ENCODE measurements at places on chromosomes 7 and 10.
A peak's percentile ranks its signal among the peaks of the same experiment; 100 is the strongest.

DNA sequence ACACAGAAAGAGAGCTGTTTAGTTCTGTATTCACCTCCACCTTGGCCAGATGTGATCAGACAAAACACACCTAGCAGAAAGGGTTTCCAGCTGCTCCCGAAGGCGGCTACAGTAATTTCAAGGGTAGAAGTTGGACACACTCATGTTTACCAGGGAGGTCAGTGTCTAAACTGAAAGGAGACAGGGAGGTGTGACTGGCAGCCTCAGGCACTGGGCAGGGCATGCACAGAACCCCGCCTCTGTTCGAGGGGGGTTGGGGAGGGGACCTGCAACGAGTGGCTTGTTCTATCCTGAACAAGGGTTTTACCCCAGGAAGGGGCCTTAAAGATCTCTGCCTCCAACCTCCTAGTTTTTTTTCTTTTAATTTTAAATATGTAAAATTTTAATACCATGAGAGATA lies 49.6 kb downstream of the BPGM start:
- no peak for DNase-seq

DNA sequence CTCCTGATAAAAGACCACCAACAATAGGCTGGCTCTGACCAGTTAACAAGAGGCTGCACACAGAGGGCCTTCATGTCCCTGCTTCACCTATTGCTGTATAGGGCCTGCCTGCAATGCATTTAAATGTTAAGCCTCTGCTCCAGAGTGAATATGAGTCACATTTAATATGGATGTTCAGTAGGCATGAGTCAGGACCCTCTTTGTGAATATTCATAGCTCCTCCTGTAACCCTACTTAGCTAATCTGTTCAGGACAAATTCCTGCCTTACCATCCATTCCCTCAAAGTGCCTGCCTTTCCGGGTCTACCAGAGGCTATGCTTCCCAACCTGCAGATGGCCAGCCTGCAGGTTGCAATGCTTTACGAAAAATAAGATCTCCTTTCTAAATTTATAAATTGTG lies 32.5 kb downstream of the ARHGAP22 start:
- DNase-seq = no peak

- no peak for DNase-seq
Observed at GRCh38 chr7:143458263-143458662, 15.0 kb downstream of the TAS2R60 start.

DNA sequence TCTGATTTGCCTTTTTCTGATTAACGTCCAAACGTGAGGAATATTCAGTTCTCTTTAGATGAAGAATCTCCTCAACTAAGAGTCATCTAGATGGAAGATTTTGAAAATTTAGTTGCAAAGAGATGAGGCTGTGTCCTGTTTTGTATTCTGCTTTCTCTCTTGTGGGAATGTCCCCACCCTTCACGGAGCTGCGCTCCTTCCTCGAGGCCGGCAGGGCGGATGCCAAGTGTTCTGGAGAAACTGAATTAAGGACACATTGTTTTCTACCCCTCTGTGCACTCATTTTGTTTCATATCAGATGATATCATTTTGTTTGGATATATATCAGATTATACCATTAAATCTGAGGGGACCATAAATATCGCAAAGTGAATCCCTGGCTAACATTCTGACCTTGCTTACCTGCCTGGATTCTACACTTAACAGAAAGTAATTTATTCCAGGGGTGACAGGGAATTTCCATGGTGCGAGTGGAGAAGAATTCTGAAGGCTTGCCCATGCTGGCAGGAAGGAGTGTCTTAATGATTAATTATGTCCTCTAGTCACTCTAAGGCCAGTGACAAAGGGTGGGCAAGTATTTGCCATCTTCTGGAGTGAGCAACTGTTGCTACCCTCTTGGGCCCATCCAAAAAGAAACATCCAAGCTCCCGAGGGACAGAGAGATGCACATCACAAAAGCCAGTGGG lies 47.9 kb upstream of the IGFBP3 start:
- no peak for DNase-seq

DNA sequence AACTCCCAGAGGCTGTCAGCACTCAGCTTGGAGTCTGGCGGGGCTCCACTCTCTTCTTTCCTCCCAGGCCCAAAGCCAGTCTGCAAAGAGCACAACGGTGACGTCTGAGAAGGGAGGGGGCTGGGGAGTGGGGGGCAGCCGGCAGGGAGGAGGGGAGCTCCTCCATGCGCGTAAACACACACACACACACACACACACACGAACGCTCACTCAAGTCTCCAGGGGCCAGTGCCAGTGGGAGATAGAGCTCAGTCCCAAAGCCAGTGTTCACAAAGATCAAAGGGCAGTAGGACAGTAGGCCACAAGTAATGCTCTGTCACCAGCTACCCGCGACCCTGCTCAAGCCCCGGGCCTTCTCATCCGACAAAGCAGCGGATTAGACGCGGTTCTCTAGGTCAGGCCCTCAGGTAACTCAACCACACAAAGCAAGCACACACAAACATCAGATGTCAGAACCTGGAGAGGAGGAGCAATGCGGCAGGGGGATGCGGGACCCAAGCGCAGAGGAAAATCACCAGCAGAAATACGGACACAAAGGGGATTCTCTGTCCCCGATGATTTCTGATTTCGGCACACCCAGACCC lies 19.9 kb downstream of the TCAF1 start:
- peak; percentile 88 for DNase-seq

DNA sequence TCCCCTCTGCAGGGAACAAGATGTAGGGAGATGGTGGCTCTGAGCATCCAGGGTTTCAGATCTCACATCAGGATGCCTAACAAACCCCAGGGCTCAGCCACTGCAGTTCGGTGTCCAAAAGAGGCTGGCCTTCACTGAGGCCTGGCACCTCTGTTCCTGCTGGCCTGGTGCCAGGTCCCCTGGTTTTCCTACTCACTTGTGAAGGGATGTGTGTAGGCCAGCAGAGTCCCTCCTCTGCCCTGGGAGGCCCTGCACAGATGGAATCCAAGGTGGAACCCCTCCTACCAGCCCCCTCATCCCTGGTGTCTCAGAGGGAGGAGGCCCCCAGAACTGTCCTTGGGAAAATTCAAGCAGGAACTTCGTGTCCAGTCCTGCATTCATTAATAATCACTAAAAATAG lies 260.6 kb downstream of the CCSER2 start:
- no peak for DNase-seq

DNA sequence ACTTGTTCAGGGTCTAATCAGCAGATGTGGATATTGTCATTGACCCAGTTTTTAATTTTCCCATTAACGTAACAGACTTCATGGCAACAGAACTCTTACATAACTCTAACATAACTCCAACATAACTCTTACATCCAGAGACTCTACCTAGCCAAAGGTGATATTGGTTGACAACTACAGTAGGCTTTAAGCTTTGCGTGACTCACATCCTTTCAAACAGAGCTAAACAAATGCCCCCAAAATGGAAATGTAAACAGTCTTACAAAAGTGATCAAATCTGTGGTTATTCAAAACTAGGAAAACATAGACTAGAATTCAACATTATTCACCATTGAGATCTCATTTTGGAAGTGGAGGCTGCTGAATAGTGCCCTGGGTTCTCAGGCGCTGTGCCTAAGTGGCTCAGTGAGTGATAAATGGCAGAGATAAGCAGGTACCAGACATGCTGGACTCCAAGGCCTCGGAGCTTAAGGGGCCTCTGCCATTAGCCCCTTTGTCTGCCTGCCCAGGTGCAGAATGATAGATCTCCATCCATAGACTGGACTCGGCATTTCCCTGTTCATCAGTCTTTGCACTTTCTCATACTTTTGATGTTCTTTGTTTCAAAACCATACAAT lies 34.3 kb upstream of the BTBD16 start:
- DNase-seq = no peak

DNA sequence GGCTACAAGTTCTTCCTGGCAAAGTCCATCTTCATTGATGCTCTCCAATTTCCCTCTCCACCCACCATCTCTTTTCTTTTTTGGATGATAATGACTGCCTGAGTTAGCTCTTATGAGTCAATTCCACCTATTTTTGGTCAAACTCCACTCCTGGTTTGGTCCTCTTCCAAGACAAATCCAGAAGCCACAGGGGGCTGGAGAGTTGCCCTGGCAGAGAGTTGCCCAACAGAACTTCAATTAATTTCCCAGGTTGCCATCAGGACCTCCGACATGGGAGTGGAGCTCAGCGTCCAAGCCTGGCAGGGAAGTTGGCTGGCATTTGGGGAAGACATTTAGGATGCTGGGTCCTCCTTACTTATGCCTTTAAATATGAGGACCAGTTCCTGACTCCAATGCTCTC lies 29.2 kb upstream of the KCNMA1 start:
- DNase-seq = no peak

DNA sequence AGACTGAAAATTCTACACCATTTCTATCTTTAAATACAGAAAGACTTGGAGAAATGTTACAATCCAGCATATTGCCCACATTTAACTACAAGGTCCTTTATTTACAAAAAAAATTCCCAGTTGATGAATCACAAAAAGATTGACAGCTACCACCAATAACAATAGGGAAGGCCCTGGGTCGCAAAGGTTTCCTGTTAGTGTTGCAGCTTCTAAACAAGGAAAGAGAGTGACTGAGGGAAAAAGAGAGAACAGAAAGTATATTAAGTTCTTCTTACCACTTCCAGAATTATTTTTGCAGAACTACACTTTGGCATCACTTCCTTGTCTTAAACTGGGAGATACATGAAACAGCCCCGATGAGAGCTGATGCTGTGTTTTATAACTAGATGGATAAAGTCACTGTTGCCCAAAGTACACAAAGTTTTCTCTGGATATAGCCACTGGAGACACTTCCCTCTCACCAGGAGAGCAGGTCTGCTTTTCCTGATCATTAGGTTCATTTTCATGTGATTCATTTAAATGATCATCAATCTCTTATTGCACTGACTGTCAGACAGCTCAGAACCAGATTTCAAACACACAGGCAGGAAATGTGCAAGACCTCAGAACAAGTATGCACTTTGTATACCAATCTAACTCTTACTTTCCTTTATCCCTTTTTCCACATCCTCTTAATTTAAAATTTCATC lies 57.0 kb downstream of the SHTN1 start:
- no peak for DNase-seq

DNA sequence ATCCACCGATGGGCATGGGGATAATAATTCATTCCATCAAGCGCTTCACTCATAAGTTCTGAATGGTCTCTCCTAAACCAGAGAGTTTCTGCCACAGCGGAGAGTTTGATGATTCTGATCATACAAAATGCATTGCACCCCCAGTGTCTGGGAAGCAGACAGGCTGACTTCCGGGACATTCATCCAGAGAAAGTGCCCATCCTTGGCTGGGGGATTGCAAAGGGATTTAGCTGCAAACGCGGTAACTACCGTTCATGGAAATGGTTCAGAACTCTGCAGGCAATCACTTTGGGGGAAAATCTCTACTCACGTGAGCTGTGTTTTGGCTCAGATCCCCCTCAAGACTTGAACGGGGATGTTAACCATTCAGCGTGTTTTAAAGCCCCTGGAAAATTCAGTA lies 33.4 kb upstream of the CALN1 start:
- no peak for DNase-seq

- DNase-seq = no peak
Observed at GRCh38 chr10:11876805-11877590, 53.8 kb downstream of the PROSER2 start.

- no peak for DNase-seq
Observed at GRCh38 chr7:32145911-32146310, 75.7 kb upstream of the PDE1C start.

DNA sequence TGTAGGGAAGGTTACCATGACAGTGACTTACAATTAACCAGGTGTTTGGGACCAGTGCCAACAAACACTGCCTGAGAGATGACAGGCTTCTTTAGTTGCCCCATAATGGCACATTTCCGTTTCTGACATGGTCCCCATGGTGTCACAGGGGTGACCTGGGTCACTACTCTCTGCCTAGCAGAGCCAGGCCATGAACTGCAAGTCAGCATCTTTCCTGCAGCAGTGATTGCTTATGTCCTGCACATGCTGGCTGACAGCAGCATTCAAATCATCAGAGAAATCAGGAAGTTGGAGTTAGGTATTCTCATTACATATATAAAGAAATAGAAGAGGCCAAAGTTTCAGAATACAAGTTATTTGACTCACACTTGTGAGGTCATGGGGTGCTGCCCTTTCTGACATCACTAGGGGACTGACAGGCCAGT lies 47.1 kb upstream of the ZNRF2 start:
- no peak for DNase-seq

- no peak for DNase-seq
Observed at GRCh38 chr10:104049504-104050250, 36.0 kb downstream of the COL17A1 start.

- DNase-seq = no peak
Observed at GRCh38 chr10:123109466-123109865, 26.3 kb upstream of the HMX3 start.

DNA sequence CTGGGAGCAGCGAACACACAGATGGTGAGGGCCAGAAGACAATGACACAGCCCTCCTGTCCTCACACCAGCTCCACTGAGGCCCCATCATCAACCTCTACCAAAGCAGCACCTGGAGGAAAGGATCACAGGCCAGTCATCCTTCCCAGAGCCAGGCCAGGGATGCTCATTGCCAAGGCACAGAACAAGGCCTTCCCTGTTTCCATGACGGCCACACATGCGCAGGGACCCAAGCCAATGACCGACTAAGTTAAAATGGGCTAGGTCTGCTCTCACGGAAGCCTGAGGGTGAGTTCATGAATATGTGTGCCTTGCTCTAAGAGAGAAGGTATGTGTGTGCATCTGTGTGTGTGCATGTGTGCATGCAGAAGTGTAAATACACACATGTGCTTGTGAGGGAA lies 39.6 kb downstream of the COBL start:
- no peak for DNase-seq

DNA sequence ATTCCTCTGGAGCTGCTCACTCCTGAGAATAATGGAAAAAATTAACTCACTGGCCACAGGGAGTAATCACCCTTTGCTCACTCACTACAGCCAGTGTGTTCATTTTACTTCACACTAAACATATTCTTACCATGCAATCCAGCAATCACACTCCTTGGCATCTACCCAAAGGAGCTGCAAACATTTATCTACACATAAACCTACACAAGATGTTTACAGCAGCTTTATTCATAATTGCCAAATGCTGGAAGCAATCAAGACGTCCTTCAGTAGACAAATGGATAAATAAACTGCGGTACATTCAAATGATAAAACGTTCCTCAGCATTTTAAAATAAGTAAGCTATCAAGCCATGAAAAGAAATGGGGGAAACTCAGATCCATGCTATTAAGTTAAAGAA lies 34.2 kb upstream of the POM121L12 start:
- DNase-seq = no peak

DNA sequence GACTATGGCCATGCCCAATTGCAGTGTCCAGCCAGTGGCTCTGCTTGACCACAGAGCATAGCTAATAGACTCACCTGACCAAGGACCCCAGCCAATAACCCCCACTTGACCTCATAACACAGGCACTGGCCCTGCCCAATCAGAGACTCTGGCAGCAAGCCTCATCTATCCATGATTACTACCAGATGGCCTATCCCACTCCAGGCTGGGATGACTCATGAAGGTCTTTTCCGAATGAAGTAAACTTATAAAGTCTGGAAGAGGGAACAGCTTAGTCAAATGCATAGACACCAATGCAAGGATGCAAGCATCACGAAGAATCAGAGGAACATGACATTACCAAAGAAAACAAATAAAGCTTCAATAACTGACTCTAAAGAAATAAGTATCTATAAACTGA lies 141.4 kb downstream of the TMEM168 start:
- no peak for DNase-seq
